ENCODE measurements at places on chromosomes 3 and 15. TPM values are rescaled to one million over a fixed set of nuclear protein-coding genes. Genes with fewer than 3 reads are reported as not detected.

Gene ACAD11
- total RNA-seq: 52.1 TPM

Gene HYAL2
- 48.3 TPM for total RNA-seq

Gene ADAMTS17
- total RNA-seq: 24.6 TPM

Gene GHSR
- total RNA-seq: 3.6 TPM

Gene GPR160
- total RNA-seq: 26.4 TPM

Gene ACP3
- 0.33 TPM for total RNA-seq

Gene ATP11B
- 125 TPM for total RNA-seq

Gene TMEM44
- total RNA-seq: 1.8 TPM

Gene MAP1A
- total RNA-seq: 4.0 TPM

Gene IL17RC
- total RNA-seq: 40.7 TPM

Gene CEP63
- 19.2 TPM for total RNA-seq

Gene CMC1
- 5.4 TPM for total RNA-seq

GRCh38 chr15:94228611-94229010 lies 2.8 kb upstream of the MCTP2 start:
- no peak for DNase-seq

- no peak for DNase-seq
These were observed 23.6 kb downstream of the MRPS11 start for GRCh38 chr15:88491158-88491557.

DNA sequence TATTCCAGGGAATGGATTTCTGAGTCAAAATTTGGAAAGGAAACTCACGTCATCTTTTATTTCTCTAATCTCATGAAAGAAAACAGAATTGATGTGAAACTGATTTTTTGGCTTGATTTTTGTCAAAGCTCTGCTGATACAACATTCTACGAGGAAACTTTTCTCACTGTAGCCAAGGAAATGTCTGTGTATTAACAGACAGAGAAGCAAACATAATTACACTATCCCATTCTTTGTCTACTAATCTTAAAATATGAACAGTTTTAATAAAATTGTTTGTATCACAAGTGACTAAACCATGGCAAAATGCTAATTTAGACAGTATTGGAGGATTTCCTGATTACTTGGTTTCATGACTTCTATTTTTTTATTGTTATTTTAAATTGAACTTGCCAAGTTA lies 1437.0 kb downstream of the OTOL1 start:
- DNase-seq: no peak

- DNase-seq: no peak
These were observed 142.8 kb downstream of the CHL1 start for GRCh38 chr3:339351-339750.

DNA sequence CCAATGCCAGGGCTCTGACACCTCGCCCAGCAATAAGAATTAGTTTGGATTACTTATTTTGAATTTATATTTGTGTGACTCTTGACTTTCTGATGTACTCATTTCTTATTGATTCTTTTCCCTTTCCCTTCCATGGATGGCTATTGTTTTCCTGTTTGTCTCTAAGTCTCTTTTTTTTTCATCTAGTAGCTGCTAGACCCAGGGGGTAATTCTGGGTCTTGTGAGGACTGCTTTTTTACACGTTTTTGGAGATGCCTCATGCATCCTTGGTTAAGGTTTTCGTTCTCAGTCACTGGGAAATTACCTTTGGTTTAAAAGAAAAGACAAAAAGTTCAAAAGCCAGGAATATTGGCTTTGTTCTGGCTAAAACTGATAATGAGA lies 70.2 kb upstream of the STRIT1 start:
- no peak for DNase-seq

GRCh38 chr3:141913150-141913811 lies 36.8 kb downstream of the ATP1B3 start:
- no peak for DNase-seq

DNA sequence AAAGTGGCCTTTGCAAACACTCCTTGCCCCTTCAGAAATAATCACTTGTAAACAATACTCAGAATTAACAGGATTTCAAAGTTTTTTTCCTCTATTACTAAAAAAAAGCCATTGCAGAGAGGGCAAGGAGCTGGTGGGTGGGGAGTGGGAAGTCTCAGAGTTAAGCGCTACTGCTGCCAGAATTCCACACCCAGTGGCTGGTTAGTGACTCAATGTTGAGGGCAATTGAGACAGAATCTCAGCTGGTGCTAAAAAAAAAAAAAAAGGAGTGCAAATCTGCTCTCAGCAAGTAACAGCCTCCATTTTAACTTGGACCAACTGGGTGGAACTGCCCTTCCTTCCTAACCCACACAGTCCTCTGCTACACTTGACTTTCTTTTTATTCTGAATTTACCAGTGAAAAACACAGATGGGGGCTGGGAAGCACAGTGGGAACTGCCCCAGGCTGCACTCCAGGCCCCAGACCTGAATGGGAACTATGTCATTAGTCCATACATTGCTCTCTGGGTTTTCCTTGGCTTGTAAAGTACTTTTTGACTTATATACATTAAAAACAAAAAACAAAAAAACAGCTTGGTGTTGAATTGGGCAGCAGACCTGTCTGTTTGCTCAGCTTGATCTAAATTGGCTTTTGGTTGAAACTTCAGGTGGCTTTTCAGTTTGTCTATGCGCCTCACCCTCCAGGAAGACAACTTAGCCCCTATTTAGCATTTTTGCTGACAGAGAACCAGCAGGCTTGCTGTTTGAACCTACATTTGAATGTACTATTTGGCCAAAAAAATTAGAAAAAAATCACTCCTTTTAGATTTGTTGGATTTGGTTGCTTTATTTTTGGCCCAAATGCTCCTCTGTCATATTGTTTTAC lies 357.8 kb upstream of the TBL1XR1 start:
- DNase-seq: no peak

- peak; percentile 90 for DNase-seq
These were observed at the start of the genes MST1 and RNF123 for GRCh38 chr3:49689046-49689907. Gene MST1, minus strand, starts transcription at chr3:49689474. Its CDS starts 783 bp downstream, at chr3:49688691. Gene RNF123, plus strand, starts transcription at chr3:49689557. Its CDS starts 1,609 bp downstream, at chr3:49691166.

DNA sequence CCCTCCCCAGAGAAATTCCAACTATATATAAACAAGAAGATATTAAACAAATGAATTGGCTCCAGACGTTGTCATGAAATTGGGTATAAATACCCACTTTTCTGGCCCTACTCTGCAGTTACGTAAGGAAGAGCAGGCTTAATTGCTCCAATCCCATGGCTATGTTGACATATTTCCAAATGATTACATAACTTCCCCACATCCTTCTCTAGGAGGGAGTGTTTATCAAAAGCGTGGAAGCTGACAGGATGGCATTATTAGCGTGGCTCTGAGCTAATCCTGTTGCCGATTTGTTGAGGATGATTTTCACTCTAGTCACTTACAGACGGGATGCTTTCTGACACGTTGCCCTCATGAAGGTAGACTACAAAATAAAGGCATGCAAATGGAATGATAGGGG lies 347.5 kb upstream of the TMCO5A start:
- no peak for DNase-seq

DNA sequence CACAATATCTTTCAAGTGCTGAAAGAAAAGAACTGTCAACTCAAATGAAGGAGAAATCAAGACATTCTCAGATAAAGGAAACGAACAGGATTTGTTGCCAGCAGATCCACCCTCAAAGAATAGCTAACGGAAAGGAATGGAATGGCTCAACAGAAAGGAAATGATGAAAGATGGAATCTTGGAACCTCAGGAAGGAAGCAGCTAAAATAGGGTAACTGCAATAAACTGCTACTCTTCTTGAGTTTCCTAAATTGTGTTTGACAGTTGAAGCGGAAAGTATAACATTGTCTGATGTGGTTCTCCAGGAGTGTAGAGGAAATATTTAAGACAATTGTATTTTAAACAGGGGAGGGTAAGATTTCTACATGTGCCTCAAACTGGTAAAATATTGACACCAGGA lies 22.0 kb downstream of the PRR23E start:
- DNase-seq: no peak

GRCh38 chr3:107710851-107711250 lies 188.1 kb downstream of the BBX start:
- peak; percentile 32 for DNase-seq

DNA sequence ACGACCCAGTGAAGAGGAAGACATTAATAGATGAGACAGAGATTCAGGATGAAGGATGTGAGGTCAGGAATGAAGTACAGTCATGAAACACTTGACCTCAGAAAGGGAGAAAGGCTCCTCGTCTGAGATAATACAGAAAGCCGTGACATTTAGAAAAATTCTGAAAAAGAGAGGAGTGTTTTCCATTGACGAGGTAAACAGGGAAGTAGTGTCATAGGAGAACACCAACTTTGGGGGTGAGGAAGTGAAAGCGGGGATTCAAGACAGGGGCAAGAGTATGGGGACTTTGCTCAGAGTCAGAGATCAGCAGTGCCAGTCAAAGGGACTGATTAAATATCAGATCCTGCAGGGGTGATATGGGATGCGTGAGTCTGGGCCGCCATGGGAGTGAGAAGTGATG lies 160.9 kb downstream of the PLCL2 start:
- no peak for DNase-seq

DNA sequence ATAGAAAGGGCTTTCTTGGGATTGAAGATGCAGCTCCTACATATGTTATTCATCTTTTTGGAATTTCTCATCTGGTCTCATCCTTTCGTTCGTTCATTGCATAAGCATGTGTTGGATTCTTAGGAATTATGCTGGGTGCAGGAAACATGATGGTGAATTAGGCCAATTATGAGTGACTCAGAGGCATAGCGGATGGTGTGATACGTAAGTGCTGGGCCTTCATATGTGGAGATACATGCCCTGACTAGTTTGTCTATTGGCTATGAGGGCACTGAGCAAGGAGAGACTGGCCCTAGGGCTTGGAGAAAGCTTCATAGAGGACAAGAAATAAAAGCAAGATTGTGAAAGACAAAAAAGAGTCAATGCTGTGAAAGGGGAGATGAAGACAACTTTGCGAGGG lies 235.1 kb downstream of the MYRIP start:
- no peak for DNase-seq

DNA sequence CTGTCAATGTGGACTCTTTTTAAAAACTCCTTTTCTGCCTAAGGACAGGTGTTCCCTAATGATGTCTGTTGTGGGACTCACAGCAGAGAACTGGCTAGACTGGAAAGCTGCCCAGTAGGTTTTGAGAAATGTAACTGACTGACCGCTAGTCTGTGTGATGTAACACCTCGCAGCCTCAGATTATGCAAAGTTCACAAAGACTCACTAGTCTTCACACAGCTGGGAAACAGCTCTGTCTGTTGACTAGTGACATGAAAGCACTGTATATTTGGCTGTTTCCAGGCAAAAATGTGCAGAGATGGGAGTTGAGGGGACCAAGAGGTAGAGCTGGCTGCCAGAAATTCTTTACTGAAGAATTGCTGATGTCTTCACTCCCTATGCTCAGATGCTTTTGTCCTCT lies 10.3 kb downstream of the PDZRN3 start:
- peak; percentile 52 for DNase-seq

- DNase-seq: no peak
These were observed 194.7 kb downstream of the DTWD1 start for GRCh38 chr15:49815526-49815925.

DNA sequence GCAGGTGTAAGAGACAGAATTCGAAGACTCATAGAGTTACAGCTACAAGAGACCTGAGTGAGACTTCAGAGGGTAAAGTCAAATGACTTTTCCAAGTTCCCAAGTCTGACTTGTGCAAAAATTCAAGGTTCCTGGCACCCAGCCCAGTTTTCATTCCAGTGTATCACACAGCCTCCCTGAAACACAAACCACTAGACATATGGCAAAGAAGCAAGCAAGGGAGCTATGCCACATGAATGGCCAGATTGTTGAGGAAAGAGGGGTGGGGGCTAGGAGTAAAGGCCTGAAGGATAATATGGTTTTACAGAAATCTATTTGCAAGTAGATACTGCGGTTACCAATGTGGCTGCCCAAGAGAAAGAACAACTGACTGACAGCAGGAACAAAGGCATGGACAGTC lies 301.2 kb downstream of the MECOM start:
- DNase-seq: peak; percentile 82

Data from body of pancreas (tissue), 4 donors.